ENCODE measurements at places on chromosomes 7 and 10.

GRCh38 chr7:96238976-96239766 is 82.7 kb downstream of the SLC25A13 start:
- DNase-seq = no peak

DNA sequence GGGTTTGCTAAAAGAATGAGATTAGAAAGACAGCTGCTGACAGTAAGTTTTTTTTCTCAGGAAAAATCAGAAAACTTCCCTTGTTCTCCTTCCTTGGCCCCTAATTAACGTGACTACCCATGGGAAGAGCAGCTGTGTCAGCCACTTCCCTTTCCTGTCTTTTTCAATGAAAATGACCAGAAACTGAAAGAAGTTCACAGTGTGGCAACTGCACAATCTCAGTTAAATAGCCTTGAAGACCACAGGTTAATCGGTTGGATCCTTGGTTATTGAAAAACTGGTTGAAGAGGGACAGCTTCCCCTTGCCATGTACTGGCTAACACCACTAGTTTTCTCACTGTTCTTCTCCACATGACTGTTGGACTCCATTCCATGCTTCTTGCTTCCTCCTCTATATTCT is 148.8 kb upstream of the AGR3 start:
- DNase-seq = no peak

DNA sequence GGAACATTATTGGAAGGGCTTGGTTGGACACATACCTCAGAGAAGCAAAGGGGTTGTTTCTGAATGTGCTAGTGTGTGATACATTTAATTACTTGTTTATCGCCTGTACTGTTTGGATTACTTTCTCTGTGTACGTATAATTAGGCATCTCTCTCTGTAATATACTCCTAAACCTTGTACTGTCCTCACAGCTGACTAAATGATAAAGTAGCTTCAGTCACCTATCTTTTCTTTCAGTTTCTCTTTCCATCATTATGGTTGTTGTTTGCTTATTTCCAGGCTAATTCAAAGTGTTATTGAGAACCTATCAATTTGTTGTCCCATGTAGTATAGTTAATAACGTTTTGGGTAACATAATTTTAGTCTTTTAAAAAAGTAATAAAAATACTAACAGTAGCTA is 34.0 kb downstream of the MXI1 start:
- no peak for DNase-seq

DNA sequence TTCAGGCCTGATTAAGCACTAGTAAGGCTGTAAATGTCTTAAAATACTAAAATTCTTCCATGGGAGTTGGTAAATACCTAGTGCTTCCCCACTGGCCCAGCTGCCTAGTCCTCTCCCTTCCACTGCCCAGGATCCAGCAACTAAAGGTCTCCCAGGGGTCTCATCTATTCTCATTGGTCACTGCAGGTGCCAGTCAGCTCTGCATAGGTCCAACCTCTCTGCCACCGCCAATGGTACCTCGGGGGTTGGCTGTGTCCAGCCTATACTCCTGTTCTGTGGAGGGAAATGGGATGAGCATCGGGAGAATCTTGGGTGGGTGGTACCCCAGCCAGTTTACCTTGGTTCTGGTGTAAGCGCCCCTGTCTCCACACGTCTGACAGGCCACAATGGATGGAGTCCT is 6.1 kb upstream of the CREB5 start:
- peak; percentile 52 for DNase-seq

- peak; percentile 24 for DNase-seq
These were observed 628 bp downstream of the PARP12 start for GRCh38 chr7:140062118-140062527.

GRCh38 chr7:7519056-7519455 is 16.6 kb downstream of the COL28A1 start:
- DNase-seq = no peak

GRCh38 chr10:29692121-29692539 is 57.4 kb upstream of the SVIL start:
- DNase-seq = peak; percentile 62

DNA sequence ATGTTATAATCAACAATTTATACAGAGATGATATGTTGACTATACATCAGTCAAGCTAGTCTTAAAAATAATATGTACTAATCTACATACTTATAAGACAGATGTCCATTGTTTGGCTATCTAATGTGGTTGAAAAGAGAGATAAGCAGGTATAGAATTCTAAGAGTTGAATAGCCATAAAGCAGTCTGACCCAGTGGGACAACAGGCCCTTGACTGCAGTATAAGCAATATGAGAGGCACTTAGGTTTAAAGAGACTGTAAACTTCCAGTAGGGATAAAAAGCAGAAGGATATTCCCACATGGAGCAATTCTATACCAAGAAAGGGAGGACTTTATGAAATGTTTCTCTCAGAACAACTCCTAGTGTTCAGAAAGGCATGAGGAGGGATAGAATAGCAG is 139.3 kb downstream of the ELAPOR2 start:
- no peak for DNase-seq

DNA sequence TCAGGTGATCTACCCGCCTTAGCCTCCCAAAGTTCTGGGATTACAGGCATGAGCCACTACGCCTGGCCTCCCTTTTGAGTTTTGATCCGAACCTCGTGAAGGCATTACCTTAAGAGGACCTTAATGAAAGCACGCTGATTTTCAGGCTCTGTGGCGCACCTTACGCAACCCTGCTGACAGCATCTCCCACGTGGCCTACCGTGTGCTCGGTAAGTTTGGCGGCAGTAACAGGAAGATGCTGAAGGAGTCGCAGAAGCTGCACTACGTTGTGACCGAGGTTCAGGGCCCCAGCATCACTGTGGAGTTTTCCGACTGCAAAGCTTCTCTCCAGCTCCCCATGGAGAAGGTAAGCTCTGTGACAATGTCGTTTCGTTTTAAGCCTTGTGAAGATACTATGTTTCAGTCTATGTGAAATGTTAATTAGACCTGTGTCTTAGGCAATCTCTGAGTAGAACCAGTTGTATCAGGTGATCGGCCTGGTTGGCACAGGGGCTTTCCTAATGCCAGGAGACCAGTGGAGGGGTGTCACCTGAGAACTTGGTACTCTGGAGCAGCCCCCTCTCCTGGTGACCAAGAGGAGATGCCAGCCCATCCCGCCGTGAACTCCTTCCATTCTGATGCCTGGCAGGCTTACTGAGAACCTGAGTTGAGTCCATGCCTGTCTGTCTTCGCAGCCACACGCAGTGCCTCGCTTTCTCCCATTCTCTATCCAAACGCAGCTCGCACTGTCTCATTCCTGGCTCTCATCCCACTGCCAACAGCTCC is 43.5 kb downstream of the TRRAP start:
- peak; percentile 27 for DNase-seq

GRCh38 chr7:92720604-92721350 is 115.6 kb downstream of the CDK6 start:
- no peak for DNase-seq

All from GM23338 (cell line).